ENCODE measurements at places on chromosomes 7 and 10. TPM values are rescaled to one million over a fixed set of nuclear protein-coding genes. Genes with fewer than 3 reads are reported as not detected.

DNA sequence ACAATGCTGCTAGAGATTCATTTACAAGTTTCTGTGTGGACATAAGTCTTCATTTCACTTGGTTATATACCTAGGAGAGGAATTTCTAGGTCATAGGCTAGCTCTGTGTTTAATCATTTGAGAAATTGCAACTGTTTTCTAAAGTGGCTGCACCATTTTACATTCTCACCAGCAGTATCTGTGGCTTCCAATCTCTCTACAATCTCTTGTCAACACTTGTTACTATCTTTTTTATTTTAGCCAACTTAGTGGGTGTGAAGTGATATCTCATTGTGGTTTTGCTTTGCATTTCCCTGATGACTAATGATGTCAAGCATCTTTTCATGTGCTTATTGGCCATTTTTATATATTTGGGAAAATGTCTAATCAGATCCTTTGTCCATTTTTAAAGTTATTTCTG is 53.0 kb upstream of the DRGX start:
- H3K27ac ChIP-seq: no peak overlapping the region
- no peak overlapping the region for H3K4me3 ChIP-seq
- peaks cover 4% of the 10 kb centered on the region for H3K4me1 ChIP-seq
- no peak for DNase-seq
- H3K36me3 ChIP-seq: peaks cover 5% of the 10 kb centered on the region

DNA sequence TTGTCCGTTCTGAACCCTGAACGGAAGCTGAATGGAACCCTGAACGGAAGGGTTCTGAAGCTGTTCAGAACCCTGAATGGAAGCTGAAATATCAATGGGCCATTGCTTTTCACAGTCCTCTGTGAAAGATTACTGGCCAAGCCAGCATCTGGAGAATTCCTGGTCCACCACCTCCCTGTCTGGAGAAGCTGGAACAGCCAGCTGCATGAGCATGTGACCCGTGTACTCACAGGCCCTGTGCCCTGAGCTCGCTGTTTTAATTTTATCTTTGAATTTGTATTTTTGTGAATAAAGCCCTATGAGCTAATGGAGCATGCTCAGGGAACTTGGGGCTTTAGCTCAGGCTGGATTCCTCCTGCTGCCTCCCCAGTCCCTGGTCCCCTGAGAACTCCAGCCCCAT is 37.2 kb downstream of the HTRA1 start:
- H3K27me3 ChIP-seq: peaks cover 32% of the 10 kb centered on the region
- H3K4me1 ChIP-seq: peaks cover 7% of the 10 kb centered on the region
- no peak overlapping the region for H3K27ac ChIP-seq

The SFTPA1 gene
- total RNA-seq: not detected

The EPO gene
- not detected for total RNA-seq

The SAP25 gene
- total RNA-seq: 26.3 TPM

The UBE3C gene
- 62.1 TPM for total RNA-seq

DNA sequence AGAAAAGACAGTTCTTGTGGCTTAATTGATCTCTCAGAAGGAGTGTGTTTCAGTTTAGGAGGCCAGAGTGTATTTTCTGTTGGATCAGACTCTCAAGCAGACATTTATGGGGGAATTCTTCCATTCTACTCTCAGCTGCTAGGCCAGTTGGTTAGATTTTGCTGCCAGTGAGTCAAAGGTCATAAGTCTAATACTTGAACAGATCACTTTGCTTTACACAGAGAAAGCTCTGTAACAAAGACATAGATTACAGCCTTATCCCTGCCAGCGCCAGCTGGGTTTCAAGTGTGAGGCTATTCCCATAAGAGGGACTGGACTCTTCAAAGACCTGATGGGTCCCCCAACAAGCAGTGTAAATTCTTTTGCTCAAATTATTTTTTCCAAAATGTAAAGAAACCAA is 145.6 kb upstream of the SEMA3C start:
- DNase-seq: no peak
- H3K27me3 ChIP-seq: no peaks in the 10 kb centered on the region
- H3K36me3 ChIP-seq: no peaks in the 10 kb centered on the region
- no peak overlapping the region for H3K4me3 ChIP-seq
- H3K27ac ChIP-seq: no peak overlapping the region
- no peaks in the 10 kb centered on the region for H3K4me1 ChIP-seq

The ITIH2 gene
- total RNA-seq: not detected

GRCh38 chr10:27620430-27621397 is 116.6 kb downstream of the RAB18 start:
- no peaks in the 10 kb centered on the region for H3K36me3 ChIP-seq
- no peak overlapping the region for H3K27ac ChIP-seq
- H3K4me3 ChIP-seq: no peak overlapping the region
- no peak for DNase-seq

The RAMP3 gene
- not detected for total RNA-seq

- no peak overlapping the region for H3K27ac ChIP-seq
- peaks cover 10% of the 10 kb centered on the region for H3K4me1 ChIP-seq
- H3K36me3 ChIP-seq: peaks cover 2% of the 10 kb centered on the region
Observed at GRCh38 chr10:111082102-111082975, 5.5 kb downstream of the ADRA2A start.

The INA gene
- 0.70 TPM for total RNA-seq

GRCh38 chr10:79303631-79304478 is 43.4 kb upstream of the PPIF start:
- no peak overlapping the region for H3K4me3 ChIP-seq
- peaks cover 1% of the 10 kb centered on the region for H3K4me1 ChIP-seq
- H3K27ac ChIP-seq: no peak overlapping the region
- H3K36me3 ChIP-seq: peaks cover 31% of the 10 kb centered on the region
- no peak for DNase-seq

- H3K27me3 ChIP-seq: no peaks in the 10 kb centered on the region
- no peak overlapping the region for H3K4me3 ChIP-seq
- no peaks in the 10 kb centered on the region for H3K36me3 ChIP-seq
- H3K4me1 ChIP-seq: no peaks in the 10 kb centered on the region
- no peak for DNase-seq
Observed at GRCh38 chr7:46811529-46811928, 770.4 kb downstream of the TNS3 start.

The MYL10 gene
- total RNA-seq: not detected

- peaks cover 27% of the 10 kb centered on the region for H3K27me3 ChIP-seq
- H3K4me3 ChIP-seq: no peak overlapping the region
- no peak overlapping the region for H3K27ac ChIP-seq
- H3K4me1 ChIP-seq: peaks cover 2% of the 10 kb centered on the region
Observed at GRCh38 chr7:35498416-35498815, 196.5 kb downstream of the HERPUD2 start.

DNA sequence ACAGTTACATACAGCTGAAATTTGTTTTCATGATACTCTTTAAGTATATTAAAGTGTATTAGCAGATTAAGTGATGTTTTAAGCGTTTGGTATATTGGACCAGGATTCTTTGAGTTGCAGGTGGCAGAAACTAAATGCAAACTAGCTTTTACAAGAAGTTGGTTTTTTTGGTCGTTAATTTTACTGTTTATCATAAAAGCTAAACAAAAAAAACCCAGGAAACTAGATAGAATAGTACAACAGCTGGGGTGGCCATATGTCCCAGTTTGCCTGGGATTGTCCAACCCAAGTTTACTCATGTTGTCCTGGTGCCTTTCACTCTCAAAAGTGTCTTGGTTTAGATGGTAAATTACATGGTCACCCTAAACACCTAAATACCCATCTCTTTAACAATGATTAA is 108.7 kb downstream of the PHTF2 start:
- H3K36me3 ChIP-seq: peaks cover 4% of the 10 kb centered on the region
- H3K4me3 ChIP-seq: no peak overlapping the region

- H3K4me1 ChIP-seq: peaks cover 25% of the 10 kb centered on the region
- no peak overlapping the region for H3K27ac ChIP-seq
- no peaks in the 10 kb centered on the region for H3K27me3 ChIP-seq
- H3K4me3 ChIP-seq: no peak overlapping the region
Observed at GRCh38 chr10:12243864-12244620, 48.1 kb downstream of the CDC123 start.

The SLC26A3 gene
- total RNA-seq: not detected

The TUBAL3 gene
- not detected for total RNA-seq

- H3K27ac ChIP-seq: no peak overlapping the region
- H3K27me3 ChIP-seq: no peaks in the 10 kb centered on the region
- H3K36me3 ChIP-seq: peaks cover 17% of the 10 kb centered on the region
Observed at GRCh38 chr7:139733751-139734150, 44.0 kb downstream of the HIPK2 start.
